ENCODE measurements at places on chromosomes 6 and 20. TPM values are rescaled to one million over a fixed set of nuclear protein-coding genes. Genes with fewer than 3 reads are reported as not detected.

DNA sequence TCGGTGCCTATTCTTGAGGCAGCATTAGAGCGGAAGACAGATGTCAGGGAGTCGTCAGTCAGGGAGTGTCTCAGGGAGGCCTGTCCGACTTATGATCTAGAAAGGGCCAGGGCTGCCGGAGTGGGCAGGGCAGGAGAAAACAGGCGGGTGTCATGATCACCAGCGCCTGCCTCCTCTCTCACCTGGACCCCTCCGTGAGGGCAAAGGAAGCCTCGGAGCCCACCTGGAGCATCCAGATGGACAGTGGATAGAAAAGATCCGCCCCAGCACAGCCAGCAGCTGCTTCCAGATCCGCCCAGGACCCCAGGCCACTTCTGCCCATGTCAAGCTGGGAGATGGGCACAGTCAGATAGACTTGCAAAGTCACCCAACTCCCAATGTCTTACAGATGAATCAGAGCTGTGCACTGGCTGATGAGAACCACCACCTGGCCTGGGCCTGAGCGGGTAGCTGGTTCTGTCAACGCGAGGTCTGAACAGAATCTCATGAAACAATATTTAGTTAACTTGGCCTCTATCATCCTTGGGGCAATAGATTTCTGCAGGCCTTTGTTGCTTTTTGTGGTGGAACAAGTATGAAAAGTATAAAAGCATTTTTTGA, 22.2 kb downstream of the PSMG4 start:
- no peak for DNase-seq

- peak; percentile 17 for DNase-seq
Observed at GRCh38 chr6:5866547-5867051, 140.1 kb downstream of the NRN1 start.

- DNase-seq, result no peak
Observed at GRCh38 chr20:37920270-37920669, 17.3 kb downstream of the VSTM2L start.

GRCh38 chr6:155023717-155024116, 28.6 kb downstream of the TIAM2 start:
- DNase-seq, result no peak

GRCh38 chr20:46990017-46990595, 95.5 kb downstream of the EYA2 start:
- DNase-seq, result no peak

DNA sequence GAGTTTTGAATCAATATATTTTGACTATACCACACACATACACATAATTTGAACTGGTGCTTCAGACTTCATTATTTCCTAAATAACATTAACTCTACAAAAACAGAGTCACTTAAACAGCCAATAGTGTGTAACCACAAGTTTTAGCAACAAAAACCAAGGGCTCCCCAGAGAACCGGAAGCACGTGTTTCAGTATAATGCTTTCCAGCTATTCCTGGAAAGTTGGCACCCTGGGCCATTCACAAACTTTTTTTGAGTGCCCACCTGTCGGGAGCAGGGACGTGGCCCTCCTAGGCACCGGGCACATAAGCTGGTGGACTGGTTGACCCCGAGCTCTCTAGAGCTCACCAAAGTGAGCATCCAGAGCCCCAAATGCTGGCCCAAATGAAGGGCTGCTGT, 1.9 kb upstream of the SLC35D3 start:
- DNase-seq, result no peak

- DNase-seq, result peak; percentile 31
Observed at GRCh38 chr6:31114541-31114878, at the start of gene PSORS1C1. PSORS1C1 (plus strand) TSS chr6:31114800; CDS start chr6:31129633, 14,833 bp downstream.

- DNase-seq, result no peak
Observed at GRCh38 chr20:57378646-57379262, 12.4 kb upstream of the RBM38 start.

DNA sequence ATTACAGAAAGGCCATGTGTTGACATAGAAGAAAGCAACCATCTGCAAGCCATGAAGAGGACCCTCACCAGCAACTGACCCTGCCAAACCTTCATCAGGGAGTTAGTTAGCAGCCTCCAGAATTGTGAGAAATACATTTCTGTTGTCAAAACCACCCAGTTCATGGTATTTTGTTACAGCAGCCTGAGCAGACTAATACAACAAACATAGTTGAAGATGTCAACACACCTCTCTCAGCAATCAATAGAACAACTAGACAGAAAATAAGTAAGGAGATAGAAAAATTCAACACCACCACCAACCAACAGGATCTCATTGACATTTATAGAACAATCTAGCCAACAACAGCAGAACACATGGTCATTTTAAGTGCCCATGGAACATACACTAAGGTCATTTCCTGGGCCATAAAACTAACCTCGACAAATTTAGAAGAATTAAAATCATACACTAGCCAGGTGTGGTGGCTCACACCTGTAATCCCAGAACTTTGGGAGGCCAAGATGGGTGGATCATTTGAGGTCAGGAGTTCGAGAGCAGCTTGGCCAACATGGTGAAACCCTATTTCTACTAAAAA, 32.7 kb downstream of the TCP11 start:
- no peak for DNase-seq

DNA sequence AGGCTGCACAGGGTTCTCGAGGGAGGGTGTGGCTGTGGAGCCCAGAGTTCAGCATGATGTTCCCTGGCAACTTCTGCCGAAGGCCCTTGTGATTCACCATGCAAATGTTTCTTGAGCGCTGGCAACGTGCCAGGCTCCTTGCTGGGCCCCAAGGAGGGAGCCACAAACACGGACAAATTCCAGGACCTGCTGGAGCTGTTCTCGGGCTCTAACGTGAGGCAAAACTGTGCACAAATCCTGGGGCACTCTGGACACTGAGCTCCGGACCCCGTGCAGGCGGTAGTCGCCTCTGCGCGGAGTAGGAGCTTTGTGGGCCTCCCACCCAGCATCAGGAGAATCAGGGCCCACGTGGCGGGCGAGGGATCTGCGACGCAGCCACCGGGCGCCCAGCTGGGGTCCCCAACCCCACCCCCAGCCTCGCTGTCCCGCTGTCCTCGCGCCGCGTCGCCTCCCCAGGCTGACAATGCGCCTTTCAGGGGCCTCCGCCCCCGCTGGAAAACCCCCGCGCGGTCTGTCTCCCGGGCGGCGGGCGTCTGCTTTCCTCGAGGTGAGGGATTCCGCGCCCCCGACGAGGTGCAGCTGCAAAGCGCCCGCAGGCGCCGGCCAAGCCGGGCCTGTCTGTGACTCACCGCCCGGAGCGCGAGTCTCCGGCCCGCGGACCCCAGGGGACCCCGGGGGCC, 31.7 kb upstream of the SCUBE3 start:
- DNase-seq, result peak; percentile 92

- no peak for DNase-seq
Observed at GRCh38 chr6:158573542-158573931, 13.6 kb downstream of the TMEM181 start.

DNA sequence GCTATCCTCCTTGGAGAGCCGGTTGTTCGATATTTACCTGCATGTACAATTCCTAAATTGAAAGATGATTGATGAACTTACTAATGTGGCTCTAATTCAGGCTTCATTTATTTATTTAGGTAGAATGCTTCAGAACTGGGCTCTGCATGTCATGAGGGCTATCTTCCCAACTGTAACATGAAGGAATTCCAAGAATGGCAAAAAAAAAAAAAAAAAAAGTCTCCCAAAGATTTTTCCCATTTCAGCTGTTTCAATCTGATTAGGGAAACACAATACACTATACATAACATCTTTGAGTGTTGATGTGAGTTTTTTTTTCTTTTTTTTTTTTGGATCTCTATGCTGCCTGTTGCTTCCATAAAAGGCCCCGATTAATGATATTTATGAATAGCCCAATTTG, 120.1 kb upstream of the SHLD1 start:
- no peak for DNase-seq

DNA sequence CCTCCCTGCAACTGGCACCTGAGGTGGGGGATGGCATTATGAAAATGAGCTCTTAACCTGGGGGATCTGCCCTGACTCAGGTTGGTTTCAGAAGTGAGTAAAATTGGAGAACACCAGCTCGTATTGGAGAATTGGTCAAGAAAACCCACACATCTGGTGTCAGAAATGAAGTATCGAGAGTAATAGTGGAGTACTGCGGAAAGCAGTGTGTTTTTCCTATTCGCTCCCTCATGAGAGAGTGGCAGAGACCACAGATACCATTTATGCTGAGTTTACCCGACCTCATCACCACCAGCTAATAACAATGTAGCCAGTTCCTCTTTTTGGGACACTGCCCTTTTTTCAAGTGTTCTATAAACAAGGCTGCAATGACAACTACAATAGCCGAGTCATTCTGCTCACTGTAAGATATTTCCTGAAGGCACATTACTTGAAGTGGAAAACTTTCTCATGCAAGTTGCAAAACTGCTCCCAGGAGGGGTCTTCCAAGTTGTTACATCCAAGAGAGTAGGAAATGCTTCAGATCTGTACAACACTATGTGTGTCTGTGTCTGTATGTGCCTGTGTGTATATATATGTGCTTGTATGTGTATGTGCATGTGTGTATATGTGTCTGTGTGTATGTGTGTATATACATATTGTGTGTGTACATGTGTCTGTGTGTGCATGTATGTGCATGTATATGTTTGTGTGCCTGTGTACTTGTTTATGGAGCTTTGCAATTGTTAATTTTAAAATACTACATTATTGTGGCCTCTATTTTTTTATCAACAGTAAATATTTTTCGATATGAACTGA, 106.0 kb upstream of the CST7 start:
- DNase-seq, result no peak

GRCh38 chr6:89353118-89353556, 615 bp upstream of the UBE2J1 start:
- DNase-seq, result no peak

- no peak for DNase-seq
Observed at GRCh38 chr6:36098920-36099647, 31.2 kb upstream of the MAPK13 start.

GRCh38 chr20:47159166-47159565, 197.3 kb downstream of the ZMYND8 start:
- no peak for DNase-seq

DNA sequence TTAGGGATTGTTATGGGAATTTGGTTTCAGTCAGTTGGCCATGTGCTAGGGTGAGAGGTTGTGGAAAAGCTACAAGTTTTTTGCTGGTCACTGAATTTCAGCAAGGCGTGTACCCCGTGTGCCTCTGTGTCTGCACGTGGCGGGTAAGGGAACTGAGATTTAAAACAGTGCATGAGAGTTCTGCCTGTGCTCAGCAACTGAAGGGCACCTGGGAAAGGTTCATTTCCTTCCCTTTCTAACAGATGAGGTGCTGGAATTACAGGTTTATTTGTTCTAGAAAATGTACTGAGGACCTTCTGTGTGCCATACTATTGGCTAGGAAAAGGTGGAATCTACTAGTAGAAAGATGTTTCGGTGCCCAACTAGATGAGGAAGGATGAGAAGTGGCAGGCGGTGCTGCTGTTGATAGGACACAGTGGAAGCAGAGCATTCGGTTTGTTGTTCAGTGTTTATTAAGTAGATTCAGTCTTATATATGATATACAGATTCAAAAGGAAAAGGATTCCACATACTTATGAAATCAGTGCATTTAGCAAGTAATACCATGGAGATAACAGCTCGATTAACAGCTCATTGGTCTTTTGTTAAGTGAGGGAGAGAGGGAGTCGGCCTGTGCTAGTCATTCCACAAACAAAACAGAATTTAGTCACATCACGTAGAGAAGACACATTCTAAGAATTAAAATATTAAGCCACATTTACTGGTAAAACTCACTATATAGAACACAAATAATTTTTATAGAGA, 84.7 kb downstream of the ASXL1 start:
- no peak for DNase-seq

- no peak for DNase-seq
Observed at GRCh38 chr6:126650931-126651330, 311.0 kb downstream of the CENPW start.

- DNase-seq, result no peak
Observed at GRCh38 chr6:35258858-35259193, 709 bp upstream of the ZNF76 start.

DNA sequence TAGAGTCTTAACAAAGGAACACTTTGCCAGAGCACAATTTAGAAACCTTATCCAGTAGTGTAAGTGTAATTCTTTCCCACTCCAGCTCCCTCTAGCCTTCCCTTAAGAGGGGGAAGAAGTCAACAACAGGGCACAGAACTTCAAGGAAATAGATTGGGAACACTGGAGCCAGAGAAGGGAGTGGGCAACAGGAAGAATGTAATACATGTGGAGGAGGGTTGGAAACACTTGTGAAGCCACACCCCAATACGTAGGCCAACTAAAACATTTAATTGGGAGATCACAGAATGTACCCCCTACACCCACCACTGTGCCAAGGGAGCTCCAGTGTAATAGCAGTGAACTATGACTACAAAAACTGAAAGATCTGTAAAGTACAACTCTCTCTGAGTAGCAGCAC, 735.7 kb upstream of the HS3ST5 start:
- no peak for DNase-seq

- DNase-seq, result no peak
Observed at GRCh38 chr20:57251344-57251743, 15.1 kb downstream of the BMP7 start.

- peak; percentile 39 for DNase-seq
Observed at GRCh38 chr6:169959136-169960002, 207.9 kb downstream of the ERMARD start.

- no peak for DNase-seq
Observed at GRCh38 chr20:3318226-3318884, 79.4 kb upstream of the SLC4A11 start.

DNA sequence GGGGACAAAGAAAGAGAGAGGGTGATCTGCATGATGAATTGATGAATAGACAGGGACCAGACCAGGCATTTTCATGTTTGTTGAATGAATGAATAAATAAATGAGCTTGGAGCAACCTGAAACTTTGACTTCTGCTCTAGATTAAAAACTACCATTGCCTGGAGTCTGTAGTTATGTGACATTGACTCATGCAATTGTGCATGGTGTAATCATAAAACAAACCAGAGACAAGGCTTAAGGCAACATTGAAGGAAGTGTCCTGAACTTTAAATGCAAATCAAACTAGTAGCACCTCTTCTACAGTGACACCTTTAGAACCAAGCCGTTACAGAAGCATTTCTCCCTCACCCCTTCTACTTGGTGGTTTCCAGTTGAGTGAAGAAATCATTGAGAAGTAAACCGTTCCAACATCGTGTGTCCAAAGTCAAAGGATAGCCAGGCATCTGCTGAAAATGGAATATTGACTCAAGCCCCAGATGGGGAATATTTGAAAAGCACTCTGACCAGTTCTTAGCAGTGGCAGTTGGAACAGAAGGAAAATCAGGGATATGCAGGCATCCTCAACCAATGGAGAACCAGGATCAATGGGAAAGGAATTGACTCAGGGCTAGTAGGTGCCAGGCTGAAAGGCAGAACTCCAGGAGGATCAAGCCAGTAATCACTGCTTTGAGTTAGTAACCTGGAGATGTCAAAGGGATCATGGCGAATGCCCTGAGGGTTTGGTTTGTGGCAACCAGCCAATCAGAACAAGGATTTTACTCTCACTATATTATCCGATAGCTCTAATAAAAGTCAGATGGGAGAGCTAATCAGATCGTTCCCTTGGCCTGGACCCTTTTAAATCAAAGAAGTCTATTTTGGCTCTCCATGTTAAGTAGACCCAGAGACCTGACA, 171.2 kb upstream of the TSHZ2 start:
- DNase-seq, result no peak

The SNAI1 gene
- 4.4 TPM for polyA plus RNA-seq

The SNRPB gene
- polyA plus RNA-seq, result 143 TPM

The SLC17A3 gene
- 0.43 TPM for polyA plus RNA-seq

The CAGE1 gene
- 0.03 TPM for polyA plus RNA-seq

The KIAA0408 gene
- 11.2 TPM for polyA plus RNA-seq

The DPPA5 gene
- polyA plus RNA-seq, result not detected

The TRIM40 gene
- 6.6 TPM for polyA plus RNA-seq

The FAM83D gene
- polyA plus RNA-seq, result 7.8 TPM

The LY86 gene
- polyA plus RNA-seq, result 3.5 TPM

The SLC4A11 gene
- polyA plus RNA-seq, result 0.36 TPM

The TUBB2B gene
- 54.3 TPM for polyA plus RNA-seq

The JPH2 gene
- polyA plus RNA-seq, result 15.6 TPM

The SLC52A3 gene
- polyA plus RNA-seq, result 11.3 TPM
